GM20000 (cell line): ENCODE measurements at places on chromosomes 16 and 17.

DNA sequence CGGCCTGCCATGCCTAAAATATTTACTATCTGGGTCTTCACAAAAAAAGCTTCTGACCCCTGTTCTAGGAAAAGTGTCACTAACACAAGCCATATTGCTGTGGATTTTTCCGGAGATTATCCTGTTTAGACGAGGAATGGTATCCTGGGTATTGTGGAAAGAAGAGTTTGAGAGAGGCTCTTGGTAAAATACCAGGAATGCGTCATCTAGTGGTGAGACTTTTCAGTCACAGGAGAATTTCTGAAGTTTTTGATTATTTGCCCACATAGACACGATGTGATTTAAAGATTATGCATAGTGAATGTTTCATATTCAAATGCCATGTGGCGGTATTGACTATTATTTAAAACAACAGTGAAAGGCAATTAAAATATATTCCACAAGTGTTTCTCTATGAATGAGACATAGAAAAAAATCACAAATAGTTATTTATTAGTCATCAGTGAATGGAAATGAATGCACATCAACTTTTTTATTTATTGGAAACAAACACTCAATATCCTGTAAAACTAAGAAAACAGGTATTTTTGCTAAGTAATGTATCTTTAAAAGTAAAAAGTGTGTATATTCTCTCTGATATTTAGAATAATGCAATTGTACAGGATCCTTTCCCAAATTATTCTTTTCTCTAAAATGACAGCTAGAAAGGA, 7.8 kb downstream of the KRT28 start:
- DNase-seq: no peak

DNA sequence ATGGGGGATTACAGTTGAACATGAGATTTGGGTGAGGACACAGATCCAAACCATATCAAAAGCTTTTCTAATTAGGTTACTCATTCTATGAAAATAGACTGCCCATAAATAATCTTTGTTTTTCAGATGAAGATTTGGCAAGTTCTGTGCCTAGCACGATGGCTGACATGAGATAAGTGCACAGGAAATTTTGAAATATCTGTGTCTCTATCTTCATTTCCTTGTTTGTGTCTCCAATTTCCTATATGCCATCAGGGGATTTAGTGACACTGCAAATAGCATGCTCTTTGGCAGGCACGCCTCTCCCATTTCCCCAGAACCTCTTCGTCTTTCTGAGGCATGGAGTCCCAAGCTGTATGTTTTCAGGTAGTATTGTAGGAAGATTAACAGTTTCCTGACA, 544.6 kb downstream of the CDH13 start:
- no peak for DNase-seq

- no peak for DNase-seq
These were observed 37.2 kb downstream of the ITGAE start for GRCh38 chr17:3763777-3764170.

- DNase-seq: no peak
These were observed 9.5 kb upstream of the BHLHA9 start for GRCh38 chr17:1260770-1261161.

GRCh38 chr16:54286366-54287130, at the start of gene IRX3:
IRX3 (minus strand) TSS chr16:54286787; CDS start chr16:54286050, 737 bp downstream.
- peak; percentile 60 for DNase-seq

DNA sequence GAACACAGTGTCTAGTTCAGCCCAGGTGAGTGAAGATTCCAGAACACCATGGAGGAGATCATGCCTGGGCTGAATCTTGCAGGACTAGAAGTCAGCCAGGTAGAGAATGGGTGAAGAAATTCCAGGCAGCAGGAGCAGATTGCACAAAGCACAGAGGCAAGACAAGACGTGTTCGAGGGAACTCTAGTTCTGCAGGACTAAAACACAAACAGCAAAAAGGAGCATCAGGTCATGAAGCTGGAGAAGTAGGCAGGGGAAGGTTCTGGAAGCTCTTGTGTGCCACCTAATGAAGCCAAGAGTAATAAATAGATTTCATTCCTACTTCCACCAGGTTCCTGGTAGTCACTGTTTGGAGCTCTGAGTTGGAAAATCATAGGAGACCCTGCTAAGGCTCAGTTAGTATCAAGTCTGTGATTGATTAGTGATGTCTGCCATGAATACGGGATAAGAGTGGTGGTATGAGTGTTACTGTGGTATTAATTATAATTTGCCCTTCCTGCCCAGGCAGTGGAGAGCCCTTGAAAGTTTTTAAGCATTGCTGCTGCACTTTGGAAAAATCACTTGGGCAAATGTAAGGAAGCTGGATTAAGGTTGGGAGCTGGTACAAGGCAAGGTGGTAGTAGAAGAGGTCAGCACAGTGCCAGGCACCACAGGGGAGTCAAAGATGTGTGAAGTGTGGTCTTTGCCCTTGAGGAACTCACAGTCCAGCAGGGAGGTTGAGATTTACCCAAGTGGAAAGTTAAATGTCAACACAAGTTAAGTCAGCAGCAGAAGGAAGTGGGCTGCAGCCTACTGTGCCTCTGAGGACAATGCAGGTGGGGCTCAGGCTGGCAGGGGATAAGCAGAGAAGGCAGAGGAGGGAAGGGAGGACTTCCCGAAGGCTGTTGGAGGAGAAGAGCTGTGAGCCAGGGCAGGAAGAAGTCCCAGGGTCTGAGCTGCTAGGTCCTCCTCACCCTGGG, 13.5 kb upstream of the FOXN1 start:
- no peak for DNase-seq

- no peak for DNase-seq
These were observed 231.1 kb downstream of the SOX9 start for GRCh38 chr17:72351884-72352346.

DNA sequence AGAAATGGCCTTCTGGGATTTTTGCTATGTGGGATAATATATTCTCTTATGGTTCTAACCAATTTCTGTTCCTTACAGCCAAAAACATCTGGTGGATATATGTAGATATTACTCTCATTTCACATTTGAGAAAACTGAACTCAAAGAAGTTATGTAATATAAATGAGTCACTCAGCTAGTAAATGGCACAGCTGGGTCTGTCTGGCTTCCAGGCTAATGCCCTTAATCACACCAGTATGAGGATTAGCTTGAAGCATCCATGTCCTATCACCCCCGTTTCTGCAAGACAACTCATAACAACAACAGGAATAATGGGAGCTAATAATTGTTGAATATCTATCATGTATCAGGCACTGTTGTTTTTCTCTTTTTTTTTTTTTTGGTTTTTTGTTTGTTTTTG, 34.4 kb upstream of the USP7 start:
- no peak for DNase-seq

DNA sequence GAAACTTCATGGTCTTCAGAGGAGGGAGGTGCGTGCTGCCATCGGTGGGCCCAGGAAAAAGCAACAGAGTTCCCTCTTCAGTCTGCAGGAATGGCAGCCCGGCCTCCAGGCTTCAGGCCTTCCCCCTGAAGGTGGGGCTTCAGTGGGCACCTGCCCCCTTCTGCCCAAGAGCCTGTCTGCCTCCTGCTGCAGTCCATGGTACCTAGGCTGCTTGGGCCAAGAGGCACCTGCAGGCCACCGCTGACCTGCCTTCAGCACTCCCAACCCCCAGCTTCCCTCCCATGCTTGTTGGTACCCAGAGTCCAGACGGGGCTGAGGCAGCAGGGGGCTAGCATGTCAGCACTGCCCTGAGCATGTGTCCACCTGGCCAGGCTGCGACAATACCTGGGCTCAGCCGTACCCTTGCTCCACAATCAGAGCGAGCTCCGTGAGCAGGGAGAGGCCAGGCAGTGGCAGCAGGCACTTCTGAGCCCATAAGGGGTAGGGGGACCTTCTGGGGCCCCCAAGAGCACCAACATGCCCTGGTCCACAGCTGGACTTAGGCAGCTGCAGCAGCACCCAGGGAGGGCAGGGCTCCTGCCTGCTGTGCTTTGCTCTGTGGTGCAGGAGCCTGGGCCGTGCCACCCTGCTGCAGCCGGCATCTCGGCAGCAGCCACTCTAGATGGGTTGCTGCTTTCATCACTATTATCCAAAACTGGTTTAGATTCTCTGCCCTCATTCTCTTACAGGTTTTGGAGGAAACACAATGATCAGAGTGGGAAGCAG, 77.2 kb upstream of the AKTIP start:
- no peak for DNase-seq

DNA sequence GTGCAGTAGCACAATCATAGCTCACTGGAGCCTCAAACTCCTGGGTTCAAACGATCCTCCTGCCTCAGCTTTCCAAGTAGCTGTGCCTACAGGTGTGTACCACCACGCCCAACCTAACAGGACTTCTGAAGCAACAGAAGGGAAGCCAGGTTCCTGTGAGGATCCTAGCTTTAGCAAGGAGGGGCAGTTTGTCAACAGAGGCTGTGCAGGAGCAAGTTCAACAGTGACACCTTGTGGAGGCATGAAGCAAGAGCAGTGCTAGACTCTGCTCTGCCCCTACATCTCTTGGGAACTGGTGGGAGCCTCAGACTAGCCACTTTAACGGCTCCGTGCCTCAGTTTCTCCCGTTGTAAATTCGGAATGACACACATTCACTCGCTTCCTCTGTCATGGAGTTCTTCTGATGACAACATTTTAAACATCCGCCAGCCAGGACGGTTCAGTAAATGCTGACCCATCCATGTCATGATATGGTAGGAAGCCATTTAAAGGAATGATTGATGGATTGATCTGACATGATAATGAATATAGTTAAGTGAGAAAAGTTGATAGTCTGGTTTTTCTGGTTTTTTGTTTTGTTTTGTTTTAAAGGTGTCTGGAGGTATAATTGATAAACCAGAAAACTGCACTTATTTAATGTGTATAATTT, 218.7 kb downstream of the MRTFB start:
- DNase-seq: peak; percentile 46

GRCh38 chr16:79451196-79451816, 149.2 kb downstream of the MAF start:
- DNase-seq: no peak

GRCh38 chr16:86768999-86769398, 190.7 kb downstream of the FOXL1 start:
- no peak for DNase-seq
